ENCODE measurements at places on chromosomes 1 and 21.
A peak's percentile ranks its signal among the peaks of the same experiment; 100 is the strongest.

DNA sequence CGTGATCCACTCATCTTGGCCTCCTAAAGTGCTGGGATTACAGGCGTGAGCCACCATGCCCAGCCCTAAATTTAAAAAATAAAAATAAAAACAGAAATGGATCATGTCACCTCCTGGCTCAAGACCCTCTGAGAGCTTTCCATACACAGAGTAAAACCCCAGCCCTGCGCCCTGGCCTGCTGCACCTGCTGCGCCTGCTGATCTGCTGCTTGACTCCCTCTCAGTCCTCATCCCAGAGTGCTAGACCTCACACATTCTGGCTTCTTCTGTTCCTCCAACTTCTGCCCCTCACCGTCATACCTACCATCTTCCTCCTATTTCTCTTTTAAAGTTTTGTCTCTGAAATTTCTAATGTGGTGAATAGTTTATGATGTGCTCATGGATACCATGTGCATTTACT lies 42.7 kb upstream of the DIPK1A start:
- DNase-seq, result no peak

- no peak for DNase-seq
These were observed 395.4 kb upstream of the LRRC7 start for GRCh38 chr1:69172003-69173000.

- DNase-seq, result no peak
These were observed 124.2 kb upstream of the HNRNPU start for GRCh38 chr1:244988521-244988920.

- no peak for DNase-seq
These were observed 3.8 kb downstream of the AGRN start for GRCh38 chr1:1023700-1024099.

DNA sequence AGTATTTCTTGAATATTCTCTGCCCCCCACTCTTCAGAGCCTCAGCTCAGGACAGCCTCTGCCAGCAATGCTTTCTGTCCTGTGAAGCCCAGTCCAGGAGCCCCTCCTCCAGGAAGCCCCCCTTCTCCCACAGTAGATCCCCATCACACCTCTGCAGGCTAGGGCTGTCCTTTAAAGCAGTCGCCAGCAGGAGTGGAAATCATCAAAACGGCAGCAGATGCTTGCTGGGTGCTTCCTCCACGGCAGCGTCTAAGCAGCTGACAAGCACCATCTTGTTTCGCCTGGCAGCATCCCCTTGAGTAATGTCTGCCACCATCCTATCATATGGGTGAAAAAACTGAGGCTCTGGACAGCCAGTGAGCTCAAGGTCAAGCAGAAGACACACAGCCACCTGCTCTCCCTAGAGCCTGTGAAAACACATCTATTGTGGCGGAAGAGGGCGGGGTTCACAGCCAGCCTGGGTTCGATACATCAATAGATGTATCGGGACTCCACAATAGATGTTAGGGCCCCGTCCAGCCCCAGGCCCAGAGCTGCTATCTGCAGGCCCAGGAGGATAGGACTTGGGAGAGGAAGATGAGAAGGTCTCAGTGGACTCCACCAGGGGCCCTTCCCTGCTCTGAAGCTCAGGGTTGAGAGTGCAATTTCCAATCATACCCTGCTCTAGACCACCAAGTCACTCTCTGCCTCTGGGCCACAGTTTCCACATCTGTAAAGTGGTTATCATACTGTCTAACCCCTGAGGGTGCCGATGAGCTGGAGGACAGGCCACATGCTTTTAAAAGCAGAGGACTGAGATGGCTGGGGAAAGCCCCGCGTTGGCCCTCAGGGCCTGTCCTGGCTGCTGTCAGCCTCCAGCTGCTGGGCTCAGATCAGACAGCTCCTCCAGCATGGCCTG lies 17.5 kb downstream of the RUNX3 start:
- DNase-seq, result no peak

- DNase-seq, result no peak
These were observed 2.4 kb downstream of the TP73 start for GRCh38 chr1:3654549-3655281.

- no peak for DNase-seq
These were observed 122.3 kb downstream of the MACF1 start for GRCh38 chr1:39326836-39327235.

DNA sequence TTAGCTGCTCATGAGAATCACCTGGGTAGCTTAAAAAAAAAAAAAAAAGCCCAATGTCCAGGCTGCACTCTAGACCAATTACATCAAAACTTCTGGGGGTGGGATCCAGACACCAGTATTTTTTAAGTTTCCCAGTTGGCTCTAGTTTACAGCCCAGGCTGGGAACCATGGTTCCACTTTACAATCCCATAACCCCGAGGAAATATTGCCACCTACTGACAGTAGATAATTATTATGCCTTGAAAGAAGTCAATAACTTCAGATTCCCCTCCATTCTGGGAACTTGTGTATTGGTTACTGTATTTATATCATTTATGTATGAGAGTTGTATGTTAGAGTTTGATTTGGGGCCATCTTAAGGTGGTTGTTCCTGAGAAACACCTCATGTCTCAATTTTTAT lies 100.2 kb downstream of the SPATA46 start:
- DNase-seq, result peak; percentile 2

DNA sequence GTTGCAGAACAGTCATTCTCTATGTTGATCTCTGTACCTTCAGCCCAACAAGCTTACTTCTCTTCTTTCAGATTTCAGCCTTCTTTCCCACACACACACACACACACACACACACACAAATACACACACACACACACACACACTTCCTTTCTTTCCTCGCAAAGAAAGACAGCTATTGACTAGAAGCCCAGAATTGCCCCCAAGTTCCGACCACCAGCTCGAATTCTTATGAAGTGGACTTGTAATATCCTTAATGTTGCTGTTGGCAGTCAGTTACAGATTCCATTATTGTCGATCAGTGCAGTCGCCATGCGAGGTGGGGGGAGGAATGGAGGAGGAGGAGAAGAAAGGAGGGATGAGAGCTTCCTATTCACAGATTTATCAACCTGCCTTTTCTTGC lies 125.5 kb downstream of the CLEC20A start:
- no peak for DNase-seq

All from smooth muscle cell of the brain vasculature (primary cell).